Endothelial cell of coronary artery (primary cell): ENCODE measurements at places on chromosomes 12 and 14. TPM values are rescaled to one million over a fixed set of nuclear protein-coding genes. Genes with fewer than 3 reads are reported as not detected.

The IL31 gene
- total RNA-seq: not detected in 2 replicates

The RPS6KL1 gene
- total RNA-seq: 6.1 and 11.8 TPM in 2 replicates

The LUM gene
- total RNA-seq: 0.18 and 1.2 TPM in 2 replicates

The CMA1 gene
- not detected in 2 replicates for total RNA-seq

The LRTM2 gene
- not detected in 2 replicates for total RNA-seq

The OR11G2 gene
- total RNA-seq: not detected in 2 replicates

The KRT82 gene
- not detected in 2 replicates for total RNA-seq

The SUDS3 gene
- 34.5 and 35.9 TPM in 2 replicates for total RNA-seq

The HCAR2 gene
- total RNA-seq: not detected in 2 replicates
